ENCODE measurements at places on chromosomes 7 and 10.

DNA sequence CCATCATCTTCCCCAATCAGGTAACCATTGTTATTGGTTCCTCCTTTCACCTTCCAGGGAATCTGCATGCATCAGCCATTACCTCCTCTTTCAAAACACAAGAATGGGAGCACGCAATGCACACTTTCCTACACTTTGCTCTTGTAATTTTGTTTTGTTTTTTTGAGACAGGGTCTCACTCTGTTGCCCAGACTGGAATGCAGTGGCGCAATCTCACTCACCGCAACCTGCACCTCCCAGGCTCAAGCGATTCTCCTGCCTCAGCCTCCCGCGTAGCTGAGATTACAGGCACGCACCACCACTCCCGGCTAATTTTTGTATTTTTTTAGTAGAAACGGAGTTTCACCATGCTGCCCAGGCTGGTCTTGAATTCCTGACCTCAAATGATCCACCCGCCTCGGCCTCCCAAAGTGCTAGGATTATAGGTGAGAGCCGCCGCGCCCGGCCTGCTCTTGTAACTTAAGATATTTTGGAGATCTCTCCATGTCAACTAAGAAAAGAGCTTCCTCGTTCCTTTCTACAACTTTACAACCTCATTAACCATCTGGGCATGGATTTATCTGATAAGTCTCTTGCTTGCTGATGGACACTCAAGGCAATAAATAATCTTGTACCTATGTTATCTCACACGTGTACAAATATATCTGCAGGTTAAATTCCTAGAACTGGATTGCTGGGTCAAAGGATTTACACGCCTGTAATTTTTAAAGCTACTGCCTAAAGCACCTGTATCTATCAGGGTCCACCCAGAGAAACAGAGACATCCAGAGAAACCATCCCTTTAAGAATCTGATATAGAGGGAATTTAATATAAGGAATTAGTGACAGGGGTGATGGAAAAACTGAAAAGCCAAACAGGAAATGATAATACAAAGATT, 4.2 kb downstream of the CYTH3 start:
- no peak for DNase-seq

DNA sequence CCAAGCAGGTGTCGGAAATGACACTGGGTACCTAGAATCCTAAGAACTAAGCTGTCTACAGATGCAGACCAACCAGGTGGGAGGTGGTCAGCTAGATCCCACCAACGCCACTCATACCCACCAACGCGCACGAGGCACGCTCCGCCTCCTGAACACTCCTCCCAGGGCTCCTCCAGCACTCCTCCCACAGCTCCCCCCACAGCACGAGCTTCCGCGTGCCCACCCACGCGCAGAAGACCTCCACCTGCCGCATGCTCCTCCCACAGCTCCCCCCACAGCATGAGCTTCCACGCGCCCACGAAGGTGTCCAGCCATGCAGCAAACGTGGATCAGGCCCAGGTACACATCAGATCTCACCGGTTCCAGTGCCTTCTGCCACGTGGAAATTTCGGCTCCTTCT, 196.0 kb downstream of the MAD1L1 start:
- no peak for DNase-seq

GRCh38 chr10:58444321-58444720, 59.1 kb downstream of the TFAM start:
- DNase-seq: no peak

GRCh38 chr10:28983799-28984198, 305.1 kb upstream of the LYZL1 start:
- no peak for DNase-seq

GRCh38 chr7:48471196-48471595, 299.9 kb downstream of the ABCA13 start:
- DNase-seq: no peak

GRCh38 chr10:121765204-121765603, 162.6 kb downstream of the ATE1 start:
- DNase-seq: no peak

DNA sequence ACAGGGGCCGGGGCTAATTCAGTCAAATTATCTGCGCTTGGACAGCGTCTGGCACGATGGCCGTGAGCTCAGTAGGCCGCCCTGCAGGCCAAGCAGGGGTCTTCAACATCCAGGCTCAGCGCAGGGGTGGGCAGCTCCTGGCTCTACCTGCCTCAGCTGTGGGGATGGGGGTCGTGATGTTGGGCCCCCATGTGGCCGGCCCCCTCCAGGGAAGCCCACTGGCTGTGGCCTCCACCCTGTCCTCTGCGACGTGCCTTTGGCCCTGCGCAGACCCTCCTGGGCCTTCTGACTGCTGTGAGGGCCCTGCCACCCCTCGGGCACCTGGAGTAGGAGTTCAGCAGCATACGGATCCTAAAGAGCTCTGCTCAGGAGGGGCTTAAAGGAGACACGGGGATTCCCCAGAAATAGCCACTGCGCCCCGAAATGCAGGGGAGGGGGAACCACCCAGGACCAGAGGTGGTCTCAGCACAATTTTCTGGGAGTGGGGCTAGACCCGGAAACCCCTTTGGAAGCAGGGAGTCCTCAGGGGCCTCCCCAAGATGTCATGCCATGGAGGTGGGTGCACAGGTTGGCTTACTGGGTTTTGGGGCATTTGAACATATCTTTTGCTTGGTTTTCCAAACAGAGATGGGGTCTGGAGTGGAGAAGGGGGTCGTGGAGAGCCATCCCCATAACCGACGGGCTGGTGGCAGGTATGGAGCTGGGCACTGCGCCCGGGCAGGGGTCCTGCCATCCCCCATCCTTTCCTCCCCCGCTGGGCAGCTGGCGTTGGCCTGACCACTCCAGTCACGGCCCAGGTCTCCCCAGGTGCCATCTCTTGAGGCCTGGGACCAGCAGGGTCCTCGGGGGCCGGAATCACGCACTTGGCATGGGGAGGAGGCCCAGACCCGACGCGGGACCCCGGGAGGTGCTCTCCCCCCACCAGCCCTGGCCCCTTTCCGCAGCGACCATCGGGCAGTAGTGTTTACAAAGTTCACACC, 4.0 kb upstream of the ADAP1 start:
- DNase-seq: no peak

DNA sequence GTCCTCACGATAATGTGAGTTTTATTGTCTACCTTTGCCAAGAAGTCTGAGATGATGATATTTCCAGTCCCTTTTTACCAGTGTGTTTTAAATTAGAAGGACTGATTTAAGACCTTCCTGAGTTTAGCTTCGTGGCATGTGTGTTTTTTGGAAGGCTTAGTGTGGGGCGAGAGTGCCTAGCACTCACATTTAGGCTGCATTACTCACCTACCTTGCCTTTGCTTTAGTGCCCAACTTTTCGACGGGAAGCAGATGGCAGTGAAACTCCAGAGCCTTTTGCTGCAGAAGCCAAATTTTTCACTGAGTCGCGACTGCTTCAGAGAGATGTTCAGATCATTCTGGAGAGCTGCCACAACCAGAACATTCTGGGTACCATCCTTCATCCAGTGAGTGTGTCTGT, 50.9 kb downstream of the SND1 start:
- no peak for DNase-seq

GRCh38 chr7:27587429-27587828, 75.3 kb downstream of the HIBADH start:
- no peak for DNase-seq

GRCh38 chr7:148982654-148983199, 45.6 kb downstream of the PDIA4 start:
- no peak for DNase-seq

DNA sequence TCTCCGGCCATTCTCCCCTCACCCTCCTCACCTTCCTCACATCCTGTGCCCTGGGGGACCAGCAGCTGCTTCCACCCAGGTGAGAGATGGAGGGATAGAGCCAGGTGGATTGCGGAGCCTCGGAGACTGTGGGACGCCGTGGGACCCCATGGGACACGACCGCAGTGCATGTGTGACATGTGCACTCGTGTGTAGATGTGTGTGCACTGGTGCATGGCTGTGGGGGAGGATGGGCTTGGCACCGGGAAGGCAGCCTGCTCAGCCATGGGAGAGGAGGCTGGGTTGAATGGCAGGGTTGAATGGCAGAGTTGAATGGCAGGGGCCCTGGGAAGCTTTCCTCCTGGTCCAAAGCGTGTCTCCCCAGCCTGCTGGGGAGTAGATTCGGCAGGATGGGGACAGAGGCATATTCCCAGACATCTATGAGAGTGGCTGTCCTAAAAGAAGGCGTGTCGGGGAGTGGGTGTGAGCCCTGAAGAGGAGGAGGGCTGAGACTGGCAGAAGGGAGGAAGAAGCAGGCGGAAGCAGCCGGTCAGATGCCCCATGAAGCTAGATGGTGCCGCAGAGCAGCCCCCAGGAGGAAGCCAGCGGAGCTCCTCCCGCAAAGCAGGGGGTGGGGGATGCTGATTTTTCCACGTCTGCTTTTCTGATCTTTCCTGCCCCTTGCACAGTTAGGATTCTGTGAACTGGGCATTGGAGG, 815 bp downstream of the GIMAP8 start:
- DNase-seq: no peak
